Hematopoietic multipotent progenitor cell (in vitro differentiated cells): ENCODE measurements at places on chromosomes 16 and 17.

GRCh38 chr16:83532634-83533033 lies 275.1 kb upstream of the HSBP1 start:
- DNase-seq, result no peak

DNA sequence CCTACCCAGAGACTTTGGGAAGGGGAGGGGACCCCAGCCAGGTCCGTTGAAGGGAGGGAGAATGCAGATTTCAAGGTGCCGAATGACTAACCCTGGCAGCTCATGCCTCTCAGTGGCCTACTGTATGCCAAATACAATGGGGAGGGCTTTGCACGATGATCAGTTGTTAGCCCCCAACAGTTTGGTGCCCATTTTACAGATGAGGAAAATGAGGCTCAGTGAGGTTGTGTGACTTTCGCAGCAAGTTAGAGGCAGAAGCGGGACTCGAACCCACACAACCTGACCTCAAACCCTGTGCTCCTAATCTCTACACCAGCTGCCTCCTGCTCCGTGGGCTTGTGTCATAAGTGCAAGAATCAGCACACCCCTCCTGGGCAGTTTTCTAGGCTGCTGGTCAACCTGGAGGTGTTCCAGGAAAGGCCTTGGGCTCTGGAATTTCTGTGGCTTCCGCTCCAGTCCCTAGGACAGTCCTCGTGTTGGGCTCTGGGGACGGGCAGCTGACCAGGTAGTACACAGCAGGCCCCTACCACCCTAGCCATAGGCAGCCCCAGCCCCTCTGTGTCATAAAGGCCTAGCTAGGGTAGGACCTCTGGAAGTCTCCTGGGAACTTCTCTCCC lies 11.9 kb upstream of the NAGPA start:
- no peak for DNase-seq

DNA sequence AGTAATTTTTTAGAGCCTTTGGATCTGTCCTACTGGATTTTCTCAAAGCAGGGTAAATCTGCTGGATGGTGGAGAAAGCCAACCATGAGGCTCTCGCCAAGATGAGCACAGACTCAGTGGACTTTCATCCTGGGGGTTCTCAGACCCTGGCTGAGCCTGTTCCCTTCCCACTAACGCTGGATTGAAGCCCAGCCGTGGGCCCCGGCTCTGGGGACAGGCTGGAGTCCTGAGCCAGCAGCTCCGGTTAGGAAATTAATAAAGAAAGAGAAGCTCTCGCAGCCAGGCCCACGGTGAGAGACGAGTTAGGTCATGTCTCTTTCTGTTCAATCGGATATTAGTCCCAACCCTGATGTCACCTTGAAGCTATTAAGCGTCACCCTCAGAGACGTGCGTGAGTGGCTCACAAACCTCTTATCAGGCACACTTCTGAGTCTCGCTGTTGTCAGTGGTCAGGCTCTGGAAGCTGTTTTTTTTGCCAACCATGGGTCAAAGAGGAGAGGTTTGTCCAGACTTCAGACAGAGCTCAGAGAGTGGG lies 27.1 kb downstream of the MEOX1 start:
- DNase-seq, result no peak

DNA sequence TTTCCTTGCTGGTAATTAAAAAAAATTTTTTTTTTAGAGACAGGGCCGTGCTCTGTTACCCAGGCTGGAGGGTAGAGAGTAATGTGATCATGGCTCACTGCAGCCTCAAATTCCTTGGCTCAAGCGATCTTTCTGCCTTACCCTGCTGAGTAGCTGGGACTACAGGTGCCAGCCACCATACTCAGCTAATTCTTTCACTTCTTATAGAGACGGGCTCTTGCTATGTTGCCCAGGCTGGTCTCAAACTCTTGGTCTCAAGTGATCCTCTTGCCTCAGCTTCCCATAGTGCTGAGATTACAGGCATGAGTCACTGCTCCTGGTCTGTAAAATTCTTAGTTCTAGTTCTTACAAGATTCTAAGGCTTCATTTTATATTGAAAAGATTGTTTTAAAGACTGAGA lies 11.1 kb downstream of the SMIM36 start:
- DNase-seq, result no peak

DNA sequence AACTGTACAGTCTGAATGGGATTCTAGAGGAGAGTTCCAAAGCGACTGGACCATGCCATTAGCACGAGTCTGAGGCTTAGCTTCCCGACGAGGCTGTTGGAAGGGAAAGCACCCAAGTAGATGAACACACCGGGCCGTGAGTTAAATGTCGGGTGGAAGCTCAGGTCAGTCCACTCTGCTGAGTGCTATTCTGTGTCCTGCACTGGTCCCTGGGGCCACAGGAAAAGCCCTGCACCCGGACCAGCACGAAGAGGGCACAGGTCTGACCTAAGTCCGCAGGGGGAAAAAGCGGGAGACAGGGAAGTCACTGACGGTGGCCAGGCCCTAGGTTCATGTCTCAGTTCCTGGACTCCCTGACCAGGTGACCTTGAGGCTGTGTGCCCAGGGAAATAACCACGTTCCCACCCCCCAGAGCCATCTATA lies 44.1 kb upstream of the RBFOX3 start:
- DNase-seq, result no peak

GRCh38 chr17:5563456-5563855 lies 20.9 kb downstream of the NLRP1 start:
- no peak for DNase-seq

- peak; percentile 65 for DNase-seq
These were observed 8.6 kb downstream of the LGALS3BP start for GRCh38 chr17:78970834-78971755.

DNA sequence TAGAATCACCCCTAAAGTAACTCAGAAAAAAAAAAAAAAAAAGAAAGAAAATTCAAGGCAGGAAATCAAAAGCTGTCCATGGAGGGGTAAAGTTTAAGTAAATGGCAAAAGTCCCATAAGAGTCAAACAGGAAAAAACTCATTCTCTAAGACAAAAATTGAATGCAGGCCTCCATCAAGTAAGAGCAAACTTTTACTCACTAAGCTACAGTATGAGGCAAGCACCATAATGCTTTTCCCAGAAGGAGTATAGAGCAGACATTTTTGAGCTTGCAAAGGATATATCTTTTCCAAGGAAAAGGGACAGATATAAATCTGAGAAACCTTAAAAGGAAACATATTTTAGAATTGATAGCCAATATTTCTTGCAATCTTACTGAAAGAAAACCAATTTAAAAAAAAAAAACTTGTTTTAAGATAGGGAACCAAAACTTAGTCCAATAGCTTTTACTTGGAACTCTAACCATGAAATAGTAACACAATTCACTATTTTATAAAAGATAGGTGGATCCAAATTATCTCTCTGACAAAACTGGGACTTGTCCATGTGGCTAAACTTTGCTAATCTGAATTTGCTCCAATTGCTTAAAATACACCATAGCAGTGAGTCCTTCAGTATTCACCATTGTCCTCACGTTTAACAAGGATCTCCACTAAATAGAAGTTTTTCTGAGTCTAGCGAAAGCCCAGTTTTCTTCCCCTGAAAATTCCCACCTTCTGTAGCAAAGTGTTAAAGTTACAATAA lies 99.8 kb downstream of the CDH11 start:
- no peak for DNase-seq

GRCh38 chr17:48755356-48755755 lies 26.8 kb upstream of the HOXB13 start:
- no peak for DNase-seq

GRCh38 chr16:80816356-80816755 lies 12.0 kb upstream of the CDYL2 start:
- DNase-seq, result no peak

GRCh38 chr16:72877374-72878028 lies 170.4 kb downstream of the ZFHX3 start:
- no peak for DNase-seq

- DNase-seq, result no peak
These were observed 119.2 kb downstream of the AXIN2 start for GRCh38 chr17:65442250-65442649.

GRCh38 chr17:56325313-56326000 lies 172.2 kb downstream of the ANKFN1 start:
- no peak for DNase-seq

- DNase-seq, result no peak
These were observed 56.2 kb upstream of the DNAJA2 start for GRCh38 chr16:47029724-47030123.

DNA sequence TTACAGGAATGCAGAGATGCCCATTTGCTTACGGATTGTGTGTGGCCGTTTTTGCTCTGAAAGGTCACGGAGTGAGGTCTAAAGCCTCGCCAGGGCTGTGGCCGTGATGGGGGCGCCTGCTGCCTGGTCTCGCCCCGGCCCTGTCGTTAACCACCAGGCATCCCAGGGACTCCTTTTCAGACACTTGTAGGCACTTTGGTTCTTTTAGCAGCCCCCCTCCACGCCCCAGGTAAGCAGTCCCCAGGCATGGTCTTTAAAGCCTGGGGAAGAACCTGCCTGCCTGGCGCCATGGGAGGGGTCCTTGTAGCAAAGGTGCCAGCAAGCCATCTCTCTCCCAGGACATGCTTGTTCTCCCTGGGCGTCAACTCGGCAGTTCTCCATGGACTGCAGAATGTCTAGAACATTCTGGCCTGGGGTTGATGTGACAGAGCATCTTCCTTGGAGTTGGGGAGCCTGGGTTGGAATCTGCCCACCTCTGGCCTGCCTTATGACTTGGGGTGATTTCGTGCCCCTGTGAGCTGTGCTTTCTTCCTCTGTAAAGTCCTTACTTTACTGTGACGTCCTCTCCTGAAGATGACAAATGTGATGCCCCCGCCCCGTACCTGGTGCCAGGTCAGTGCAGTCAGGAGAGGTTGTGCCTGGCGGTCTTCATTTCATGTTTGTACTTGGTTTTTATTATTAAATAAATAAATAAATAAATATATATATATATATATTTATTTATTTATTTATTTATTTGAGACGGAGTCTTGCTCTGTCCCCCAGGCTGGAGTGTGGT lies 5.4 kb downstream of the KCTD5 start:
- no peak for DNase-seq

DNA sequence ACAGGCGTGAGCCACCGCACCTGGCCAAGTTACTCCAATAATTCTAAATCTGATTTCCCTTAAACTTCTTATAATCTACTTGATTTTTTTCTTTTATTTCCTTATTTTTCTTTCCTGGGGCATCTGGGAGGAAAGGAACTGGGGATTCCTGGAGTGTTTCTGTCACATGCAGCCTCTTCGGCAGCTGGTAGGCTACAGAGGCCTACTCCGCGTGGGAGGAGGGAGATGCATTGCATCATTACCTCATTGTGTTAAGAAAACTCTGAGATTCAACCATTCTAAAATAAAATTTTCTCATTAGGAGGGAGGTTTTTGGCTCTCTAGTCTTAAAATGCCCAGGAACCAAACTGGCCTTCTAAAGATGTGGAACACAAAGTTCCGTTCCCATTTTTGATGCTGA lies 64.0 kb downstream of the SOX9 start:
- no peak for DNase-seq

DNA sequence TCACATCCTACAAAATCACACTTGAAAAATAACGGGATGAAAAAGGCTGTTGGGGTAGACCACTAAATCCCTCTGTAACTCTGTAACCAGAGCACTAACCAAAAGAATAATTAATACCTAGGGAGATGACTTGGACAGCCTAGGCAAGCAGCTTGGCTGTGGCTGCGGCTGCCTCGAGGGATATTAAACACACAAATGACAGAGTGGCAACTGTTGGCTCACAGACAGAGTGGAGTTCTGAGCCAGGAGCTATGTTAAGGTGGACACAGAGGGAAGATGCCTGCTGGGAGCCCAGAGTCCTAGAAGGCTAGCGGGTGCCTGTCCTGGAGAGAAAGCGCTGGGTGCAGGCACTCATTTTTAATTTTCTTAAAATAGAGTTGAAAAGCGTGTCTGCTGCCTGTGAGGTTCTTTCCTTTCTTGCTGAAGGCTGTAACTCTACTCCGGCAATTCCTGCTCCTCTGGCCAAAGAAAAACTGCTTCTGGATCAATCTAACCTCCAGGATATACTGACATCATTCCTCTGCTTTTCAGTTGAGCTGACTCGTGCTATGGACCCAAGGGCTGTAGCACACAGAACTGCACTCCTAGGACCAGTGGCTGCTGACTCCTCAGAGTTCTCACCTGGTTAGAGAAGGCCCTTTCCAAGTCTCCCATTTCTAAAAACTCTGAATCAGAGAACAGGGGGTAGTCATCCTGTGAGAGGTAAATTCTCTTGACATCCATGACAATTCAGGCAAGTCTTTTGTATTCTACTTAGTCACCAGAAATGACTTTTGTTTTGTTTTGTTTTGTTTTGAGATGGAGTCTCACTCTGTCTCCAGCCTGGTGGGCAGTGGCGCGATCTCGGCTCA lies 147.9 kb downstream of the STX8 start:
- no peak for DNase-seq

- DNase-seq, result peak; percentile 73
These were observed at the start of gene SLC25A10 for GRCh38 chr17:81711814-81712467. TSS of gene SLC25A10 (plus strand) at chr17:81712284. CDS start at chr17:81712427, 143 bp downstream.

DNA sequence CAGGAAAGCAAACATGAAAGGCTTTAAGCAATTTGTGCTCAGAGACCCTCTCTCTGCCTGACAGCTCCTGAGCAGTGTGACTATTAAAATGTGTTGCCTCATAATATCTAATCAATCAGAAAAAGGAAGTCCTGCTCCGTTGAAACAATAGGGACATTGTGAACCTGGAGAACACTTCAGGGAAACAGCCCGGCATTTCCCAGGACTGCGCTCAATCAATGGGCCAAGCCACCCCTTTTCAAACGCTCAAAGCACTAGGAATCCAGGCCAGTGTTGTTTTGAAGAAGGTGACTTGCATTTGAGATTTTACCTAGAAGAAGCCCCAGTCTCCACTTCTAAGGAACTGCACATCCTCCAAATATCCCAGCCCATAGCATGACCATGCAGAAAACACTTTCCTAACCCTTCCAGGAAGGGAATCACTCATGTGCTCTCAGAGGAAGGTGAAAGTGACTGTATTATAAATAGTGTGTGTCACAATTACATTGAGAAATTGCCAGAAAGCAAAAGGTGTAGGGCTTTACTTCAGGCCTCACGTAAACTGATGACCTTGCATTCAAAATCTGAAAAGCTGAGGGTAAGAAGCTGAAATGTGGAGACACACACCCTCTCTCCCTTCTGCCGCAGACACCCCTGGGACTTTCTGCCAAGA lies 19.4 kb downstream of the CDRT4 start:
- no peak for DNase-seq

DNA sequence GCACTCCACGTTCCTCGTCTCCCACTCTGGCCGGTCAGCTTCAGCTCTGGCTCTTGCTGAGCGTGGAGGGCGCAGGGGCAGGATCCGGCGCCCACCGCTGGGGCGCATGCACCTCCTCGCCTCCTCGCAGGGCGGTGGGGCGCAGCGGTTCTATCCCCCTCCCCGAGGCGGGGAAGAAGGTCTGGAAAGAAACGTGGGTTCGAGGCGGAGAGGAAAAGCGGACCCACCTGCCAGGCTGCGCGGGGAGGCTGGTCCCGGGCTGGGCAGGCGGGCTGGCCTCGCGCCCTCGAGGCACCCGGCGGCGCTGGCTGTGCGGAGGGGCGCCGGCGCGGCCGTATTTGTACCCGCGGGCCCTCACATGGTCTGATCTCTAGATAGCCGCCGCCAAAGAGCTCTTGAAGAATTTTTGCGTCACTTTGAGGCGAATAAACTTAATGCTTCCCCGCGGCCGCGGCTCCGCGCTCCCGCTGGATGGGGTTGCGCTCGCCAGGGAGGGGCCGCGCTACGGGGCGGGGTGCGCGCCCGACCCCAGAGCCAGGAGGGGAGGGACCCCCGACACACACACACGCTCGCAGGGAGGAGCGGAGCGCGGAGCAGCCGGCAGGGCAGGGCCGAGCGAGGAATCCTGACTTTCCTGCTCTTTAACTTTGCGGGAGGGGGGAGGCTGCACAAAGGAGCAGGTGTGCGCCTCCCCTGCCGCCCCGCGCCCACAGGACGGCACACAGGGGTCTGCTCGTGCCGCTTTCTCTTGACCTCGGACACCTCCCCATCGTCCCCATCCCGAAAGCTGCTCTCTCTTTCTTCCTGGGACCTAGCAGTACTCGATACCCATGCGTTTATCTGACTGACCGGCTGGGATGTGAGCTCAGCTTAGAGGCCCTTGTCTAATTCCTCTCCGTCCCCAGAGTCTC lies at the start of gene SLC6A4:
Gene SLC6A4, minus strand, starts transcription at position 312 of the 911 bp plus-strand sequence. CDS start 13,739 bp downstream, outside the sequence.
- peak; percentile 42 for DNase-seq
